Dorsolateral prefrontal cortex (tissue), 122 donors: ENCODE measurements at places on chromosomes 13 and 19.

- no peak for DNase-seq
Measured at GRCh38 chr19:38917921-38918491, 6.0 kb upstream of the CCER2 start.

DNA sequence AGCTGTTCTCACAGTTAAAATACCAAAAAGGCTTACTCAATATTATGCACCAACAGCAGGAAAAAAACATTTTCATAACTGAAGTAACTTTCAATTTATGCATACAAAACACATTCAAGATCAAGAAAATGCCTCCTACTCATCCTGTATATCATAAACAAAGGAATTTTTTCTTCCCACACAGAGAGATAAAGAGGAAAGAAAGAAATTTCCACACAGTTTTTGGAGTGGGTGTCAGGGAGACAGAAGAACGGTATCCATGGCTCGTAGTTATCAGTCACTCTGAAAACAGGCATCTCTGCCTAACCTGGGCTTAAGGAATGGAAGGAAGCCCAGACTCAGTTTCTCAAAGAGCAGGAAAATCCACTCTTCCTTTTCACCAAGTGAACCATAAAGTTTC lies 92.4 kb upstream of the SIAH3 start:
- no peak for DNase-seq

DNA sequence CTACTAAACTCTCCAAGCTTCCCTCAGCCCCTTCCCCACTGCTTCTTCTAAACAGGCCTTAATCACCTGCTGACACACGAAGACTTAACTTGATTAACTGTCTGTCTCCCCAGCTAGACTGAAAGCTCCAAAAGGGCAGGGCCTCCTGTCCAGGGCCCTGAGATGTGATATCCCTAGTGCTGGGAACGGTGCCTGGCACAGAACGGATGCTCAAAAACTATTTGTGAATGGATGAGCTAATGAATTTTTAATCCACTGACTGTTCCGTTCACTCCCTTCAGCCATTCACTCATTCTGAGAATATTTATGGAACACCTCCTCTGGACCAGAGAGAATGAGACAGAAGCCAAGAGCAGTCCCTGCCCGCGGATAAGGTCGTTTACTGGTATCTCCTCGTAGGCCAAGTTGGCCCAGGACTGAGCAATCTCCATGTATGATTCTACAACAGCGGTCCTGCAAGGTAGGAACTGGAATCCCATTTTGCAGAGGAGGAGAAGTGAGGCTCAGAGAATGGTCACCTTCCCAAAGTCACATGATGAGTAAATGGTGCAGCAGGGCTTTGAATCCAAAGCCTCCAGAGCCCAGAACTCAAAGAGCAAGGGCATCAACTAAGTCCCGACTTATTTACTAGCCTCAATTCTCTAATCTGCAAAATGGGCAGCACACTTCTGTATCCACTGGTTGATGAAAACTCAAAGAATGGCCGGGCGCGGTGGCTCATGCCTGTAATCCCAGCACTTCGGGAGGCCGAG lies 3.4 kb downstream of the DMWD start:
- no peak for DNase-seq

GRCh38 chr13:99823961-99824360 lies 147.6 kb downstream of the ZIC5 start:
- no peak for DNase-seq

DNA sequence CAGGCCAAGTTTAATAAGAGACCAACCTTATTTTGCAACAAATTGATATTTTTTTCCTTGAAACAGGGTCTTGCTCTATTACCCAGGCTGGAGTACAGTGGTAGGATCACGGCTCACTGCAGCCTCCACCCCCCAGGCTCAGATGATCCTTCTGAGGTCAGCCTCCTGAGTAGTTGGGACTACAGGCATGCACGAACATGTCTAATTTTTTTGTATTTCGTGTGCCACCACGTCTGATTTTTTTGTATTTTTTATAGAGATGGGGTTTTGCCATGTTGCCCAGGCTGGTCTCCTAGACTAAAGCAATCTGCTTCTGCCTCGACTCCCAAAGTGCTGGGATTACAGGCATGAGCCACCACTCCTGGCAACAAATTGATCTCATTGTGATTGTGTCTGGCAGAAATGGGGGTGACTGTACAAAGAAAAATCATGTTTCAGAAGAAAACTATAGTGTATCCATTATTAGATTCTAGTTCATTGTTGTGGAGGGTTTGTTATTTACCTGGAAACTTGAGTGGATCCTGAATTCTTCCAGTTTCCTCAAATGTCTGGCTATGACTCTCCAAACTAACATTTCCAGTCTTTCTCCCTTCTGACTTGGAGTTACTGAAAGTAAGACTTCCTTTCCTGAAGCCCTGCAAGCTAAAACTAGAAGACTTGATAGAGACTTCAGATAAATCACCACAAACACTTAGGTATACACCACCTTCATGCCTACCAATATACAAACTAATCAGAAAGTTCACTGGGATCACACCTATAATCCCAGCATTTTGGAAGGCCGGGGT lies 17.3 kb upstream of the AKT2 start:
- no peak for DNase-seq

DNA sequence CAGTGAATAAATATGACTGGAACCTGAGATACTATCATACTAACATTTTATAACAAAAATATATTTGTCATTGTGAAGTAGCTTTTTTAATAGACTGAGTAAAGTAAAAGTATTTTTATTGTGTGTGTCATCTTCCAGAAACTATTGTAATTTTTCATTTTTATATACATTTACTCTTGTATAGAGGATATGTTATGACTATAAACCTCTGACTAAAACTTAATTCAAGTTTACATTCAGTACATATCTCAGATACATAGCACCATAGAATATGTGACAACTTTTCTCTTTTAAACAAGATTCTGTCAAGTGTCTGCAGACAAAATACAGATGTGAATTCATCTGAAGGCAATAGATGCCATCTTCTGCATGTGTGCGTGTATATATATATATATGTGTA lies 704.3 kb downstream of the SLITRK1 start:
- no peak for DNase-seq

DNA sequence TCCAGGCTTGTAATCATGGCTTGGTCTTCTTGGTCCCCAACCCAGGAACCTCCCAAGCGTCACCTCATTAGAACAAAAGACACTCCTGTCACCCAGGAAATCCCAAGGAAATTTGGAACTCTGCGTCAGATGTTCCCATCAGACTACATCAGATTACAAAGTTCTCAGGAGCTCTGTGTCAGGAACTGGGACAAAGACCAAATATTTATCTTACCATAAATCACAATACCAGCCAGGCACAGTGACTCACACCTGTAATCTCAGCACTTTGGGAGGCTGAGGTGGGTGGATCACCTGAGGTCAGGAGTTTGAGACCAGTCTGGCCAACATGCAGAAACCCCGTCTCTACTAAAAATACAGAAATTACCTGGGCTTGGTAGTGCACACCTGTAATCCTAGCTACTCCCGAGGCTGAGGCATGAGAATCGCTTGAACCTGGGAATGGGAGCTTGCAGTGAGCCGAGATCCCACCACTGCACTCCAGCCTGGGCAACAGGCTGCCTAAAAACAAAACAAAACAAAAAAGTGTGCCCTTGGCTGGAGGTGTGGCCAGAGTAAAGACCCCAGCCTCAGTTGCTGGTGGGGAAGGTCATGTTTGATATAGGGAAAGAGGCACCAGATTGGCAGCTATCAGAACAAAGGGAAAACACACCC lies 16.7 kb upstream of the CCDC124 start:
- no peak for DNase-seq

DNA sequence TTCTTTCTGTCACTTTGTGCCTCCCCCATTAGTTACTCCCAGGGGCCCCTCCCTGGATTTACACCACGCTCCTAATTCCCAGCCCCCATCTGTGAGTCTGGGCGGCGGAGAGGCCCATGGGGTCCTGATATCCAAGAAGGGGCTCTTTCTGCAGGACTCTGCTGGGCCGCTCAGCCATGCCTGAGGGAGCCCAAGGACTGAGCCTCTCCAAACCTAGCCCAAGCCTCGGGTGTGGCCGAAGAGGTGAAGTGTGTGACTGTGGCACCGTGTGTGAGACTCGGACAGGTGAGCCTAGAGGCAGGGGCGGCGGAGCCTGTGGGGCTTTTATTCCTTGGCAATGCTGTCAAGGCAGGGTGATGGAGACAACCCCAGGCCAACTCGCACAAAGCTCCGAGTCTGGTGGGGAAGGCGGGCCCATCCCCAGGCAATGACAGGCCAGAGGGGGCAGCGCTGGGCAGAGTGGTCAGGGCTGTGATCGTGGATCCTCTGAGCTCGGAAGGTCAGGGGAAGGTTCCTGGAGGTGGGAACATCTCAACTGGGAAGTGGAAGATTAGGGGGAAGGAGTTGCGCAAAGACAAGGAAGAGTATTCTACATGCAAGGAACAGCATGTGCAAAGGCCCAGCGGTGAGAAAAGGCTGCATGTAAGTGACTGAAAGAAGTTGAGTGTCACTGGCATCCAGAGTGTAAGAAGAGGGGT lies 1.6 kb downstream of the PLEKHG2 start:
- DNase-seq = no peak

DNA sequence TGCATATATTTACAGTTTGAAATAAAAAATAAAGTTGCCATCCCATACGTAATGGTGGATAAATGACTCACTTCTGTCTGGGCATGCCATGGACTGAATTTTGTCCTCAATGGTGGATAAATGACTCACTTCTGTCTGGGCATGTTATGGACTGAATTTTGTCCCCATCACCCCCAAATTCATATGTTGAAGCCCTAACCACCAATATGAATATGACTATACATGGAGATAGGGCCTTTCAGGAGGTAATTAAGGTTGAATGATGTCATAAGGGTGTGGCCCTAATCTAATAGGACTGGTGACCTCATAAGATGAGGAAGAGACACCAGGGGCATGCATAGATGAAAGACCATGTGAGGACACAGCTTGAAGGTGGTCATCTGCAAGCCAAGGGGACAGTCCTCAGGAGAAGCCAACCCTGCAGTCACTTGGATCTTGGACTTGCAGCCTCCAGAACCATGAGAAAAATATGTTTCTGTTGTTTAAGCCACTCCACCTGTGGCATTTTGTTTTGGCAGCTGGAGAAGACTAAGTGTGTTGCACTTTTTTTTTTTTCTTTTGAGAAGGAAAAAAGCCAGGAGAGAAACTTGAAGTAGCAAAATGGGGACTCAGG lies 41.8 kb downstream of the RFC3 start:
- DNase-seq = no peak

GRCh38 chr19:39379865-39380396 lies 11.0 kb downstream of the PAF1 start:
- DNase-seq = no peak

DNA sequence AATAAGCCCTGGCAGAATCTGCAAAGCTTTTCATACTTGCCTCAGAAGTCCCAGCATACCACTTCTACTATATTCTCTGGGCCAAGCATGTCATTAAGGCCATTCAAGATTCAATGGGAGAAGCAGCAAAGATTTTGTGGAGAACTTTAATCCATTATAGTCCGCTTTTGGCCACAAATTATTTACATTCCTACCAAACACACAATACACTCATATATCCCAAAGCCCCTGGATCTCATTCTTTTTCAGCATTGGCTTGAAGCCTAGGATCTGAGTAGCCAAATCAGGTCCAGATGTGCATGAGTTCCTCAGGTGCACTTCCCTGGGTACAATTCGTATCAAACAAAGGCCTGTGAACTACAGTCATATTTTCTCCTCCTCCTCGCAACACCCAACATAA lies 203.4 kb downstream of the NDFIP2 start:
- DNase-seq = no peak

GRCh38 chr13:66506979-66507378 lies 723.2 kb downstream of the PCDH9 start:
- DNase-seq = no peak

DNA sequence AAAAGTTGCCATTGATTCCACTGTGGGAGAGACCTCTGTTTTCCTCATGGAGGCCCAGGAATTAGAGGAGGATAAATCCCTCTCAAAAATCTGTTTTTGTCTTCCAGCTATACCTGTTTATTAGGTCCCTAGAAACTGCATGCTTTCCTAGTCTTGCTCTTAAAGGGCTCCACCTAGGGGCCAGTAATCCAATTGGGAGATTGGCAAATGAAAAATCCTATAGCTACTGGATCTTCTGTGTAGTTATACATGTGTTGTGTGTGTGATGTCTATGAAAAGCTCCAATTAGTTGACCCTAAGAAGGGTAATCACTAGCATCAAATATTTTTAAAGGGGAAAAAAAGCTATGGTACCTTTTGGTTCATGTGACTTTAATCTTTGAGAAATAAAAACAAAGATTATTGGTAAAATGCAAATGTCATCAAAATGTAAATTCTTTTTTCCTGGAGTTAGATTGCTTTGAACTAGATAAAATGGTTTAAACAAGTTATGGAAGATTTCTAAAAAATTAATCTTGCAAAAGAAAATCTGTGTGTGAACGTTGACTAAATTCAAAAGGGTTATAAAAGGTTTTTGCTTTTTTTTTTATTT lies 63.4 kb upstream of the C1QTNF9B start:
- DNase-seq = no peak

DNA sequence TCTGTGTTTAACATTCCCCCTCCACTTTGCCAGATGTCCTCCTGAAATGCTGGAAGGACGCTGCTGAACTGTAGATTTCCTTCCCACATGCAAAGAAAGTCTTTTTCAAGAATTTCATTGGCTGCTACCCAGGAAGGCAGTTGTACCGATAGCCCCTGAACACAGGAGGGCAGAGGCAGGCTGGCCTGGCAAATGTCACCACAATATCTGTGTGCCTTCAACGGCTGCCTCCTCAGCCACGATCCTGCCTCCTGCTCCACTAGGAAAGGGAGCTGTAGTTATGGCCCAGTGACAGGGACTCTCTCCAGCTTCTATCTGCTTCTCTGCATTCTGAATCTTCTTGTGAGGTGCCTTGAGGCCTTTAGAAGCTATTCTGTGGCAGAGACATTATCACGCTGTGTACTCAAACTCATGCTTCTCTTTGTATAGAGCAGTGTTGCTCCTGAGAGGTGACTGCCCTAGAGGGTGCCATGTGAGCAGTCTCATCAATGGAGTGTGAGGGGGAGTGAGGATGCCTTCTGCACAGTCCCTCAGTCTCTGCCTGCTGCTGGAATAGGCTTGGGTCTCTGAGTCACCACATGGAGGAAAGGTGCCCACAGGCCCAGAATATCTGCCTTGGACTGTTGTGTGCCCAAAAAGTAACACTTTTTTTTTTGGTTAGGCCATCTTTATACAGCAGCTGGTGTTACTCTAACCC lies 279.8 kb downstream of the DNAJC15 start:
- DNase-seq = peak; percentile 71

DNA sequence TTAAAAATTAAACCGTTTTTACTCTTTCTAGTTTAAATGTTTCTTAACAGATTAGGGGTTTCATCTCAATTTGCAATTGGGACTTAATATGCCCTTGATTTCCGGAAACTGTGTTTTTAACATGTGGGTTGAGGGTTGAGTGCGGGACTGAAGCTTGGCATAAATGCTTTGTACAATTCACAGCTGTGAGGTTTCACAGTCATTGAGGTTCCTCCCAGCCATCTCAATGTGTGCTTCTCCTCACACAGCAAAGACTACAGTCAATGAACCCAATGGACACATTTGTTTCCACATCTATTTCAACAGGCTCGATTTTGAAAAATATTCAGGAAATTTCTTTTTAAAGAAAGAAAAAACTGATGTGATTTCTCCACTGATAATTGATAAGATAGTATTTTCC lies 328.6 kb downstream of the TBC1D4 start:
- no peak for DNase-seq
